ENCODE measurements at places on chromosomes 11 and 22.

DNA sequence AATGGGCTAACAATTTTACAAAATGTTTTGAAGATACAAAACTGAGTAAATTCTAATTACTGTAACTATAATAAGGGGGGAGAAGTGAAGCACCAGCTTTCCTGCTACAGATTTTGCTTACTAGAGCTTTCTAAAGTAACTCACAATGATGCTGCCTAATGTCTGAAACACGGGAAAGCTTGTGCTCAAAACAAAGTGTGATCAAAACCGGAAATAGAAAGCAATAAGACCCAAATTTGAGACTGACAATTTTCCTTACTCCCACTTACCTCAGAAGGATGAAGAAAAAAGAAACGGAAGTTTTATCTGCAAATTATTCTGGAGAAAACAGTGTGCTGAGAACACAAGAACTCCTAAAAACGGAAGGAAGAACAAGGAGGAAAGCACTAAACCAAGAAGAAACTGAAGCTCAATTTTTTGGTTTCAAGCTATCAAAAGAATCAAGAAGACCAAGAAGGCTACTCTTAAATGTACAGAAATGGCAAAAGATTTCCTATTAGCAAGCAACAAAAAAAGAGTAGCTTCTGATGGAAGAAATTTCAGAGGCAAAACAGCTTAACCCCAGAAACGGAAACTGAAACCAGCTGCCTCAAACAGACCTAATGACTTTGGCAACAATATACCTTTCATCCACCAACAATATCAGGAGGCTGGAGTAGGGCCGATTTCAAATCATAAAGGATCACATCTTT lies 33.4 kb downstream of the AMBRA1 start:
- no peak for DNase-seq

GRCh38 chr11:128701936-128702335 lies 8.1 kb downstream of the FLI1 start:
- DNase-seq = no peak

- no peak for DNase-seq
Measured at GRCh38 chr22:22955866-22956535, 68.4 kb downstream of the IGLL5 start.

- DNase-seq = peak; percentile 68
Measured at GRCh38 chr22:39343259-39344045, 6.3 kb upstream of the SYNGR1 start.

DNA sequence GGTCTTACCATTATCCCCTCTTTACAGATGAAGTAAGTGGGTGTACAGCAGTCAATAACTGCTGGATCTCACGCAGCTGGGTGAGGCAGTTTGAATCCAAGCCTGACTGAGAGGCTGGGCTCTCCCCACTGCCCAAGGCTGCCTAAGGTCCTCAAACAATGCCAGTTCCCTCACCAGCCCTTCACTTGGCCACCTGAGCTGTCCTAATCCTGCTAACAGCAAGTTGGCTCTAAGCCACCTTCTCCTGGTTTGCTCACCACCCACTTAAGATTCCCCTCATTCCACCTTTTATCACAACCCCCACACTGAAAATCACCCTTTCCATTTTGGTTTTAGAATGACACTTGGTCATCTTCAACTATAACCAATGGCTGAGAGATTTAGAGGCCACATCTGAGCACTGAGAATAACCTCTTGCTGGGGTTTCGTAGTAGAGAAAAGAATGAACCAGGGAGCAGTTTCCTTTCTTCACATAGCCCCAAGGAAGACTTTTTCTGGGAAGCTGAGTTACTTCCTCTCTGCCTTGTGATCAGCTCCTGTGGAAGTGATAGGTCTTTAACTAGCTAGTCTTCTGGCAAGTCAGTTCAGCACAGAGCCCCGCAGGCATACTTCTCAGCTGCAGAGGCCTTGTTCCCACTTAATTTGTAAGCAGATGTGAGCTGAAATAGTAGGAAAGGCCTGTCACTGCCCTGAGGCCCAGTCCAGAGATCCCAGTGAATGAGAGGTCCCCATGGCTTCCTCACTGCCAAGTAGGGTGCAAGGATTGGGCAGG lies 57.8 kb upstream of the TTC12 start:
- DNase-seq = no peak

DNA sequence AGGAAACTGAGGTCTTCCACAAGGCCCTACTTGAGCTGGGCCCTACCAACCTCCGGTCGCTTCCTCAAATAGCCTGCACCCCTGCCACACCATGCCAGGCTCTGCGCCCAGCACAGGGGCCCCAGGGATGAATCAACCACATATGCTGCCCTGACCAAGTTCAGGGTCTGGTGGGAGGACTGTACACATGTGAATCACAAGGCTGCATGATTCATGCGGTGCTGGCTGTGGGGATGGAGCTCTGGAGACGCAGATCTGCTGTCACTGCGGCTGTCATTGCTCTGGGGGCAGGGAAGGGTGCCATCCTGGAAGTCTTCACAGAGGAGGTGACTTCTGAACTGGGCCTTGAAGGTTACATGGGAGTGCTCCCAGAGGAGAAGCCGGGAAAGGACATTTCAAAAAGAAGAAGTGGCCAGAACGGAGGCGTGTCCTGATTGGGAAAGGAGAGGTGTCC lies 21.5 kb downstream of the CYTH4 start:
- no peak for DNase-seq

Data from pancreas (tissue), 10 donors.